ENCODE measurements at places on chromosomes 12 and 14. TPM values are rescaled to one million over a fixed set of nuclear protein-coding genes. Genes with fewer than 3 reads are reported as not detected.

DNA sequence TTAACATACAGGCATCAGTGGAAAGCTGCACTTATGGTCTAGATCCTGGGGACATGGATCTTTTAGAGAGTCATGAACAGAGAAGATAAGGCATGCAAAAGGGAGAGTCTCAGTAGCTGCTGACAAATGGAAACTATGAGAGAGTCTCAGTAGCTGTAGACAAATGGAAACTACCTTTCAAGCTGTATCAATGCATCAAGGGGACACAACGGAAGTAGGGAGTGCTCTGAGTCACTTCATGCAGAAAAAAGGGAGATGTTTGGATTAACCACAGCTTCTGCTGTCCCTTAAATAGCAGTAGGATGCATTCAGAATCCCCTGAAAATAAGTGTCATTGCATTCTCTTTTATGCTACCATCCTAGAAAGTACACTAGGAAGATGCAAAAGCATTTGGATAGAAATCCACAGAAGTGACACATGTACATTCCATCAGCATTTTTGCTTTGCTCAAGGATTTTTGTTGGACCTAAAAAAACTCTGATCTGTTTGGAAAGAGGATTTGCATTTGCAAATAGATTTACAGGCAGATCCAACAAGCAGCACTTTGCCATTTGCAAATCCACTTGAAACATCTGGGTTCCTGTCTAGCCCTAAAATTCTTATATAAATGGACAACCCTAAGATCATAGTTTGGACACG lies 227.5 kb upstream of the LMO3 start:
- no peak for DNase-seq

DNA sequence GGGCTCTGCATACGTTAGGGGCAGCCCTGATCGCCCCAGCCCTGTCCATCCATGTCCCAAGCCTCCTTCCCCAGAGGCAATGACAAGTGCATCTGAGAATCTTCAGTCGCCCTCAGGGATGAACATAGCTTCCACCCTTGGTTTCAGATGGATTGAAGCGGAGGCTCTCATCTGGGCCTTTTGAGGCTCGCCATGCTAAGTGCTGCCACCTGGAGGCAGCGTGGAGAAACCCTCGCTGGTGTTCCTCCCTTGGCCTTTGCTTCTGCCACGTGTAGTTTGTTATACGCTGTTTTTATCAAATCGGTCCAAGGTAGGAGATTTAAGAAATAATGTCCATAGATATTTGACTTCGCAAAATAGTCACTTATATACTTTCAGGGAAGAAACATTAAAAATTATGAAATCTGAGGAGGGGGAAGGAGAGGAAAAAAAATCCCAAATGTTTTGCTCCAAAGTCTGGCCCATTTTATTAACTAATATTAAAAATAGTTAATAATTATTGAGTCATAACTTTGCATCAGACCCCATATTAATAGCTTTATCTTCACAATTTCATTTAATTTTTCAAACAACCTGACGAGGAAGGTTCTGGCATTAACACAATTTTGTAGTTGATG lies 28.8 kb upstream of the LRRC10 start:
- peak; percentile 66 for DNase-seq

GRCh38 chr12:131533139-131533538 lies 177.8 kb upstream of the SFSWAP start:
- DNase-seq: no peak

GRCh38 chr12:24845615-24846014 lies 103.3 kb downstream of the BCAT1 start:
- DNase-seq: peak; percentile 9

DNA sequence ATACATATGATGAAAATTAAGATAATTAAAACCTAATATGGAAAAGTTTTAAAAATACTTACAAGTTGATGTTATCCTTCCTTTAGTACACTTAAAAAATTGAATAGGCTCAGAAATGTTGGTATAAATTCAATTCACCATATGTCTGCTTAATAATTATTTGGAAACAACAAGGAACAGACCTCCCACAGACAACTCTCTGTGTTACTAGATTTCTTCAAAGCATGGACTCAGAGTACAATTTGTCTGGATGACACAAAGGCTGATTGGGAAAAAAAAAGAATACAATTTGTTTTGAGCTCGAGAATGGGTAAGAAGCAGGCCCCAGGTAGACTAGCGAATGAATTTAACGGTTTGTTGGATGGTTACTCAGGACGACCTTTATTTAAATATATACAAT lies 48.9 kb upstream of the BTG1 start:
- DNase-seq: no peak

DNA sequence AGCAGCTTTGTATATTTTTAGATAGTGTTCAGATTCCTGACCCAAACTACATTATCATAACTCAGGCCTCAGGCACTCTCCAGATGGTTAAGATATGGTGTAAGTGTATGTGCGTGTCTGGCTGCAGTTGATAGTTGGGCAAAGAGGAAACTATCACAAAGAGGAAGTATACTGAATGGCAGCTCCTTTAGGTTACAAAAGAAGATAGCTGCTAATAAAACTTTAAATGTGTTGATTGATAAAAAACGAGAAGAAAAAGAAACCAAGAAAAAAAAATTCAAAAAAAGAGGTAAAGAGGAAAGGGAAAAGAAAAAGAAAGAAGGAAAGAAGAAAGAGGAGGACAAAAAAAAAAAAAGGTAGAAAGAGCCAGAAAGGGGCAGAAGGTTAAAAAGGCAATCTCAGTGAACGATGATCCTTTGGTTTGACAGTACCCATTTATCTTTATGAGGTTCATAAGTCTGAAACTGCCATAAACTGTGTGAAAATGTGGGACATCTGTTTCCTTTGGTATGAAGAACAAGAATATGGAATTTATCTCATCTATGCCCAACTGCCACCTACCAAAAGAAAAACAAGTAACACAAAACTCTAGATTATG lies 42.2 kb downstream of the TAOK3 start:
- DNase-seq: peak; percentile 84

GRCh38 chr12:70757830-70758493 lies 120.7 kb upstream of the PTPRB start:
- DNase-seq: no peak

DNA sequence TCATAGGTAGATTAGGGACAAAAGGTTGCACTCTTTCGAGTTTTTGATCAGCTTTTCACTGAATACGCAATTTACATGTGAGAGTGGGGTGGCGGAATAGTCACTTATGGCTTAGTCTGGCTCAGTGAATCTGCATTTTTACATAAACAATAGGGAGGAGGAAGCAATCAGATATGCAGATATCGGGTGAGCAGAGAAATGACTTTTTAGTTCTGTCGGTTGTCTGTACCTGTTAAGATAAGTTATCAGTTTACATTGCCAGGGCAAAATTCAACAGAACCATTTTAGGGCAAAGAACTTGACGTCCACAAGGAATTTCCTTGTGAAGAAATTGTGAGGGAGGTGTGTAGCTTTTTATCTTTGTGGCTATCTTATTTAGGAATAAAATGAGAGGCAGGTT lies 15.4 kb upstream of the EGLN3 start:
- no peak for DNase-seq

DNA sequence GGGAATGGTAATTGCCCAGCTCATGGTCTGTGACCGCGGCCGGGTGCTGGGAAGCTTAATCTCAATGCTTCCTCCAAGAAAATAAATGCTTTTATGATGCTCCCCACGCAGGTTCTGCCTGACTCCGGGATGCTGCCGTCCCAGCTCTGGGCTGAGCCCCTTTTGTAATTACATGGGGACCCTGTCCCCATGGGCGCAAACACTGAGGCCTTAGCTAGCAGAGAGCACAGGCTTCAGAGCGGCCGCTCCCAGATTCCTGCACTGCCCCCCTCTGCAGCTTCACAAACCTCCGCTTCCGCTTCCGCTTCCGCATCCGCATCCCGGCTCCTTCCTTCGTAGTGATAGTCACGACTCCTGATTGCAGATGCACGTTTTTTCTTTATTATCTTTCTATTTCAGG lies 129.5 kb downstream of the KIF26A start:
- DNase-seq: no peak

DNA sequence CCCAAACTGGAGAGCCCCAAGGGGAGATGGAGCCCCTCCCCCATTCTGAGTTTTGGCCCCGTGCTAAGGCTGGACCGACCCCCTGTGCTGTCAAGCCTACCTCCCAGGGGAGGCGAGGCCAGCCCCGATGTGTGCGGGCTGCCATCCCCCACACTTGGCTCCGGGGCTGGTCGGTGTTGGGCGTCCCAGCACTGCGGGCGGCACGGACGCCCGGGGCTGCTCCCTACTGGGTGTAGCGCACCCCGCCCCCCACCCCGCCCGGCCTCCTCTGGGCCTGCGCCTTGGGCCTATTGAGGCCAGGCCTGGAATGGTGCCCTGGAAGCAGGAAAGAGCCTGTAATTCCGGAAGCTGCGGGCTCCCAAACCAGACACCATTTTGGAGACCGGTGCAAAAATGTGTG lies 2.6 kb downstream of the DCAF4 start:
- no peak for DNase-seq

DNA sequence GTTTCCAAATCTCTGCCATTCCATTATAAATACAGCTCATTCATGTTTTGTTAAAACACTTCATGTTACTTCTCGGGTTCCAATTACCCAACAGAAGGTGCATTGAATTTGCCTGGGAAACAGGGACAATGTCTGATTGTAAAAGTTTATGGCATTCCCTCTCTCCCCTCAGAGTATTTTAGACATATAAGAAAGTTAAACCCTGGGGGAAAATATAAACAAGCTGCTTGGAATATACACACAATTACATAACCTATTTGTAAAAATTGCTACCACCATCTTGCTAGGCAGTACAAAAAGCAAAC lies 60.0 kb downstream of the BTG1 start:
- DNase-seq: no peak

DNA sequence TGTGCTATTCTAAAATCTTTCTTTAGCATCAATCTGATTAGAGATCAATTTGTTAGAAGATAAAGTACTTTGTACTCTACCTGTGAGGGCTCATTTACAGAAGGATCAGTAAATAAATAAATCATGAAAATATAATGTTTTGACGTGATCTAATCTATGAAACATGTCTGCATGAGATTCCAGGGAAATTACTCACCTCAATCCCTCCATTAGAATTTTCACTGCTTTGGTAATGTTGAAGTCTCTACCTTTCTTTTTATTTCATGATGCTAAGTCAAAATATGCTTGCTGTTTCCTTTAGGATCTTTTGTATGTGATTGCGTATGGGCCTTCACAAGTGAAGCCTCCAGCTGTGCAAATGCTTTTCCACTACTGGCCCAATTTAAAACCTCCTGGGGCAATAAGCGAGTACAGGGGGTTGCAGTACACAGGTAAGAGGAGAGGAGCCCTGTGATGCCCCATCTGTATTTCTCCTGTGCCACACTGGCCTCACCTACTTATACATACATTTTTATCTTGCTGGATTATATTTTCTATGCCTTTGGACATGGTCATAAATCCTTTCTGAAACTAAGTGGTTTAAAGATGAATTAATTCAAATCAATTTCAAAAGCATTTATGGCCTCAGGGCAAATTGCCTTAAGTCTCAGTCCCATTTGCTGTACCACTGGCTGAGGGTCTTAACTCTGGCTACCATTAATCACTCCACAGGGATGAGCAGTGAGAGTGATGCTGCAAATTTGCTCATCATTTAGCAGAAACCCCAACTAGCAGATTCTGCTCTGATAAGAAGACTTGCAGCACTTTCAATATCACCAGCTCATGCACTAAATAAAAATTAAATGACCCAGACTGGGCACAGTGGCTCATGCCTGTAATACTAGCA lies 66.4 kb downstream of the UNC79 start:
- DNase-seq: no peak

DNA sequence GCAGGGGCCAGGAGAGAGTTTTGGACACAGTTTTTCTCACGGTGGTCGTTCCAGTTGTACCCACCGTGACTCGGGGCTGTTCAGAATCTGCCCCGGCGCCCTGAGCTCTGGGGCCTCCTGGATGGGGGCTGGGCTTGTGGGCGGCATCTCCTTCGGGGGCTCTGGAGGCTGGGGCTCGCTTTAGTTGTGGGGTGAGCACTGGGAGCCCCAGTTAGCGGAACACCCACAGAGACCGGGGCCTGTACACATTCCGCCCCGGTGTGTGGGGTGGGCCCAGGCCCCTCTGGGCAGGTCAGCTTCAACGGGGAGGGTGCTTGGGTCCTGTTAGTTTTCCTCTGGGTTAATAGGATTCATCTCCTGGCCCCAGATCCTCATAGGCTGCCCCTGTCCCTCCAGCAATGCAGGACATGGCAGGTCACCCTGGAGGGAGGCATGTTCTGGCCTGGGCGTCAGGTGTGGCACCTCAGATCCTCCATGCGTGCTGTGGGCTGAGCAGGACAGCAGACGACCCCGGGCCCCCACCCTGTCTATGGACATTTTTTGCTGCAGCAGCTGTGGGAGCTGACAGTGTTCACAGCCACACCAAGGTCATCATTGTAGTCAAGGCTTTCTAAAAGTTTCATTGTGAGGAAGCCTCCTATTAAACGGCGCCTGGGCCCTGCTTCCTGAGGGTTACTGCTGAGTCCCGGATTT lies 393.2 kb downstream of the TMEM121 start:
- no peak for DNase-seq

GRCh38 chr12:56221232-56221756 lies 428 bp downstream of the RNF41 start:
- peak; percentile 58 for DNase-seq

DNA sequence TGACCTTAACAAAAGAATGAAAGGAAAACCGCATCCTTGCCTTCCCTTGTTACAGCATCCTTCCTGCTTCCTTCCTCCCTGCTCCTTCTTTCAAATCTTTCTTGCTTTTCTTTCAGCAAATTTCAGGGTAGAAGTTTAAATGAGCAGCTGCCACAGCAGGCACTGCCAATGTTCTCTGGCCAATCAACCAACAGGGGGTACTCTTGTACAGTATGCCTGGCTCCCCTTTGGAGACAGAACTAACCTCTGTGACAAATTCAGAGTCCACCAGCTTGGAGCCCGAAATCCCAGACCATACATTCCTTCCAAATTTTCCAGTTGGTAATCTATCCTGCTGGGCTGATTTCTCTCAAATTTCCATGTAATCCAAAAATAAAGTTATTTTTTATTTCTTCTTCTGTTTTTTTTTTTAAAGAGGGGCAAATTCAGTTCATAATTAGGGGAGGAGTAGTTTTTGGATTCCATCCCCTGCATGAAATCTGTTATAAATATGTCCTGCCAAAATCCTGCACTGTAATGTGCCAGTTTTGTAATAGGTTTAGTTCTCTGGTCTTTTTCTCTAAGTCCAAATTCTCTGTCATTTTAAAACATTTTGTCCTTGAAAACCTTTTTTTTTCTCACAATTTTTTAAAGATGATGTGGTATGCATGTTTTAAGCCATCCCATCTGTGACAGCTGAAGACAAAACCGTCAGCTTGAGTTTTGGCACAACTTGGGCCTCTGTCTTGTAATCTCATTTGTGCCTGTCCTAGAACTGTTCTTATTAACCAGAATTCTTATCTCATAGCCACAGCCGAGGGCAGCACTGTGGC lies 610.0 kb upstream of the LMO3 start:
- no peak for DNase-seq

MTERF2 gene
- total RNA-seq: 5.6 TPM

CTDSP2 gene
- total RNA-seq: 44.0 TPM

TOMM20L gene
- not detected for total RNA-seq
